ENCODE measurements at places on chromosomes 2 and 18.

GRCh38 chr2:238772635-238773297 is 75.1 kb upstream of the TWIST2 start:
- DNase-seq = no peak

- DNase-seq = peak; percentile 10
Observed at GRCh38 chr2:241703032-241703604, 1.3 kb downstream of the ING5 start.

DNA sequence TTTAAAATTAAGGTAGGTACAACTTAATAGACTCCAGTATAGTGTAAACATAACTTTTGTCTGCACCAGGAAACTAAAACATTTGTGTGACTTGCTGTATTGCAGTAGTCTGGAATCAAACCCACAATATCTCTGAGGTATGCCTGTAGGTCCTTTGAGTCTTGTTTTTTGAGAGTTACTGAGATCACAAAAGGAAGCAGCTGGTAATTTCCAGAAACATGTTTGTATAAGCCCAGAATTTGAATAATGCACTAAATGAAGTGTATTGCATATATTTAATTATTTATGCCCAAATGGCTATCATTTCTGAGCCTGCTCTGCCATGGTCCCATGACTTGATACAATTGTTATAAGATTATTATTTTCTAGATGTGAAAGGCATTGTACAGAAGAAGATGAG is 143.3 kb upstream of the LYPD6 start:
- no peak for DNase-seq

DNA sequence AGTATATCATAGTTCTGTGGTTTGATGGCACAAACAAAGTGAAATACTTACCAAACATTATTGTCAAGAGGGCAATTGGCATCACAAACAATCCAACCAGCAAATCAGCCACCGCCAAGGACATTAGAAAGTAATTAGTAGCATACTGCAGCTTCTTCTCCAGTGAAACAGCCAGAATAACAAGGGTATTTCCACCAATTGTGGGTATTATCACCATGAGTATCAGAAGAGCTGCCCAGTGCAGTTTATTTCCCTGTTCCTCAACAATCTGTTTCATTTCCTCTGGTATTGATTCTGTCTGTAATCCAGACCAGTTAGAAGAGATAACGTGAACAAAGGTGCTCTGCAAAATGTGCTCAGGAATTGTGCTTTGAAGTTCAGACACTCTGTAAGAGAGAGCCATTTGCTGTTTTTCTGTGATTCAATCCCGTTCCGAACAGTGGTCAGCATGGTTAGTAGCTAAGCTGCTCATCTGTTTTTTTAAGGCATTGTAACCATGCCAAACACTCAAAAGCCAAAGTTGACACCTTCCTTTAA is 1.4 kb downstream of the HTR2B start:
- DNase-seq = no peak

DNA sequence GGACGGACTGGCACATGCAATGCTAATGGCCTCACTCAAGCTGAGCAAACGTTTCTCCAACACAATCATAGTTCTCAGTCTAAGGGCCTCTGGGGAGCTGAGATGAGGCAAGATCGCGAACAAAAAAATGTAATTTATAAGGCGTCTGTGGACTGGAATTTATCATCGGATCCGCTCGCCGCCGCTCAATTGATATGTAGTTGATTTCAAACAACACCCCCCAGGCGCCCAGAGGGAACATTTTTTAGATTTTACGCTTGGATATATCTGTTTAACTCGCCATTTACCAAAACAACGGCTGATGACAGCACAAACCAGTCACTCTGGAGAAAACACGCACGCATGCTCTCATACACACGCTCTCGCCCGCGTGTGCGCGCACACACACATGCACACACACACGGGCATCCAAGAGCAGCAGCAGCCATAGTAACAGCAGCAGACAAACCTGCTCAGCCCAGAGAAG is 335.8 kb downstream of the SMAD2 start:
- no peak for DNase-seq

GRCh38 chr18:23629444-23629946 is 33.2 kb downstream of the ANKRD29 start:
- DNase-seq = no peak

Data from fibroblast of skin of right quadriceps (primary cell).